ENCODE measurements at places on chromosomes 11 and 22. TPM values are rescaled to one million over a fixed set of nuclear protein-coding genes. Genes with fewer than 3 reads are reported as not detected.

GRCh38 chr22:16957781-16958180, 50.2 kb downstream of the GAB4 start:
- H3K4me3 ChIP-seq: no peak overlapping the region
- no peaks in the 10 kb centered on the region for H3K4me1 ChIP-seq
- H3K36me3 ChIP-seq: no peaks in the 10 kb centered on the region
- no peak overlapping the region for H3K27ac ChIP-seq

DNA sequence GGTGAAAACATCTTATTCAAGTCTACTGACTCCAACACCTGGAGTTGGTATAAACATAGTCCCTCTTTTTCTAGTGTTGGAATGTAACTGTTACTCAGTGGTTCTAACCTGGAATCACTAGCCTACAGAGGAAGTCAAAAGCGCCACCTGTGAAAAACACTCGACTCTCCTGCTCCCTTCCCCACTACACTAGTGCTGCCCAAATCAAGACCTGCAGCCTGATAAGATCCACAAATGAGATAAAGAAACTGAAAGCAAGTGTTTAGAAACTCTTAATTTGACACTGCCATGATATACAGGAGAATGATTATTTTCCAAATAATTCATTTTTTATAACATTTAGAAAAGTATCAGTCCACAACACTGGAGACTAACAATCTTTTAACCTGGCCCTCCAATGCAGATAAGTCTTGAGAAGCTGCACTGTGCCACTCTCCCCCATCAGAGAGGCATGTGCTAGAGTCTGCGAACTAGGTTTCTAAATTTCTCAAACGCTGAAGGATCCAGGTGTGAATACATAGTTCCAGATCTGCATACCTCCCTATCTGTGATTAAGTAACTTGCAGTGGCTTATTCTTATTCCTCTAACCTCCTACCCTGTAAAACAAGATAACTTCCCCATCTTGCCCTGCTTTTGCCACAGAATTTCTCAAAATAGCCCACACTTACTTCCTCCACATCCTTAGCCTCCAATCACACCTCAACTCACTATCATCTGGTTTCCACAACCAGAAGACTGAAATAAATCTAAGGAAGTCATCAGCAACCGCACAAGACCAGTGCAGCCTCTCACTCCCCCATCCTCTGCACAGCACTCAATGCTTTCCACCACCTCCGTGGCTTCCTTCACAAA, 88.1 kb downstream of the RRAS2 start:
- H3K4me1 ChIP-seq: no peaks in the 10 kb centered on the region
- no peak for DNase-seq
- no peaks in the 10 kb centered on the region for H3K27me3 ChIP-seq
- no peak overlapping the region for H3K4me3 ChIP-seq
- H3K36me3 ChIP-seq: no peaks in the 10 kb centered on the region

The PARVG gene
- 0.20 TPM for total RNA-seq

The CDC45 gene
- total RNA-seq: 312 TPM

Measured in K562 (cell line).